ENCODE measurements at places on chromosomes 6 and 20. TPM values are rescaled to one million over a fixed set of nuclear protein-coding genes. Genes with fewer than 3 reads are reported as not detected.

The C4A gene
- 1.3 TPM for total RNA-seq

The IPCEF1 gene
- total RNA-seq = 0.34 TPM

The STMND1 gene
- total RNA-seq = not detected

The ENPP5 gene
- total RNA-seq = not detected

The SSTR4 gene
- total RNA-seq = not detected

The PRPF6 gene
- 56.6 TPM for total RNA-seq

The TRIM31 gene
- total RNA-seq = not detected

The GRIK2 gene
- not detected for total RNA-seq

The TOX2 gene
- 31.3 TPM for total RNA-seq

The SAMD5 gene
- 1.00 TPM for total RNA-seq

The ADGRF4 gene
- not detected for total RNA-seq

The SNAP91 gene
- not detected for total RNA-seq

The GGTLC1 gene
- total RNA-seq = not detected

The MDC1 gene
- total RNA-seq = 12.5 TPM

All from mammary microvascular endothelial cell (primary cell).